ENCODE measurements at places on chromosomes 6 and 20. TPM values are rescaled to one million over a fixed set of nuclear protein-coding genes. Genes with fewer than 3 reads are reported as not detected.

- no peak for DNase-seq
These were observed 69.1 kb upstream of the BTN3A2 start for GRCh38 chr6:26295691-26296555.

DNA sequence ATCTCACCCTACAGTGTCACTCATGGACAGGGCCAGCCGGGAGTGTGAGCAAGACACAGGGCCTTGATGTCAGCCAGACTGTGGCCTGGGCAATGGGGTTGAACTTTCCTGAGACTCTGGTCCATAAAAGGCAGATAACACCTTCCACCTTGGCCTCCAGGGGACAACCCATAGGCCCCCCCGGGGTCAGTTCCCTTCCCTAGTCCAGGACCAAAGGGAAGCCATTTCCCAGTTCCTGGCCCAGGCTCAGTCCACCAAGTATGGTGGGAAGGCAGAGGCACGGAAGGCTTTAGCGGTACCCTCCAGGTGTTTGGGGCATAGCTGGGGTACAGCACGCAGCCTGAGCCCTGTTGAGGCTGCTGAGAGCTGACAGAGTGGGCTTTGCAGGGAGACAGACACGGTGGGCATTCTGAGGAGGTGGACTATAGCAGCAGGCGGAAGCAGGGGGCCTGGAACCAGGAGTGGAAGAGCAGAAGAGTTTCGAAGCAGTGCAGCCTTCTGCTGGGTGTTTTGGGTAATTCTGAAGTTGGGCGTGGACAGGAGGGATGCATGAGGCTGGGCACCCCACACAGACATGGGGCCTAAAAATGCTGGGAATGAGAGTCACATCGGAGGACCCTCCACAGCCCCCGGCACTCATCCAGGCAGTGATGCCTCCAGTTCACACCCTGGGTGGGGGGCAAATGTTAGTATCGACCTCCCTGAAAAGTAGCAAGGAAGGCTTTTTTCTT is 43.9 kb upstream of the CD93 start:
- no peak for DNase-seq

DNA sequence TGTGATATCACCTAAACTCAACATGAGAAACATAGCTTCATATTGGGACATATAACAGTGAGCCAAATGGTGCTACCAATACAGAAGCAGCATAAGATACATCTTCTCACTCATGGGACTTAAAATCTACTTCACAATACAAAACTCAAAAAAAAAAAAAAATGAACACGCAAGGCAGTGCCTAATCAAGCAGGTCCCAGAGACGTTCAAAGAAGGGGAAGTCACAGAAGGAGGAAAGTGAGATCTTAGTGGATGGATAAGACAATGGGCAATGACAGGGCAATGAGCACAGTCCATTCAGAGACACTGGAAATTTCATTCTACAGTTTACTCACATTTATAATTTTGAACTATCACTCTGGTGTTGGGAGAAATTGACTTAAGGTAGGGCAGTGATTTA is 88.3 kb downstream of the FAM50B start:
- no peak for DNase-seq

GRCh38 chr20:34445177-34446065 is 70.8 kb upstream of the DYNLRB1 start:
- DNase-seq: no peak

DNA sequence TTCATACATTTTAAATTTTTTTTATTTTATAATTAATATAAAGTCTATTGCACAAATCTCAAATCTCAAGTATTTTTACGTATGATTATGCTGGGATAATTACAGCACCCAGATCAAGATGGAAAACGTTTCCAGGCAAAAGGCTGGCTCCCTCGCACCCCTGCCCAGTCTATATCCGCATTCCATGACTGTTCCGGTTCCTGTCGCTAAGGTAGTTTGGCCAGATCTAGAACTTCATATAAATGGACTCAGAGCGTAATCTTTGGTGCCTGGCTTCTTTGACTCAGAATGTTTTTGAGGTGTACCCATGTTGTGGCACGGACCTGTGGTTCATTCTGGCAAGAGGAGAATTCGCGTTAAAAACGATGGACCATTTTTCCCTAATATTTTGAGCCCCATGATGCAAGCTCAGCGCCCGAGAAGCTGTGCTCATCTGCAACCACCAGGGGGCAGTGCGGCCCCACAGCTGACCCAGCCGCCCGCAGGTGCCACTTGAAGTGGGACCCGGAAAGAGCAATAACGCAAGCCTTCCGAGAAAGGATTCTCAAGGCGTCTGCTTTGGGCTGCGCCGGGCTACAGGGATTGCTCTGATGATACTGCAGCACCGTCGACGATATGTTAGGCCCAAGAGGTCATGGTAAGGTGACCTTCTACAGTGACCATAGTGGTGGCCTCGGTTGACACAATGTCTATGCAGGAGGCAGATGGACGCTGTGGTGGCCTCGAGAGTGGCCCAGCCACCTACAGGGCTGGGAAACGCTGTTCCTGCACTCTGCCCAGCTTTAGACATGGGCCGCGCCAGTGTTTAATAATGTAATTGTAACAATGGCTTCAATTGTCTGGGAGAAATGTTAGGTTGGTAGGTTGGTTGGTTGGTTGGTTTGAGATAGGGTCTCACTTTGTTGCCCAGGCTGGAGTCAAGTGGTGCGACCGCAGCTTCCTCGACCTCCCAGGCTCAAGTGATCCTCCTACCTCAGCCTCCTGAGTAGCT is 160.1 kb downstream of the ZMYND8 start:
- no peak for DNase-seq

PBX2 gene
- 59.2 TPM for polyA plus RNA-seq

HLA-DQA2 gene
- polyA plus RNA-seq: not detected

PRR18 gene
- not detected for polyA plus RNA-seq

HCRTR2 gene
- not detected for polyA plus RNA-seq

DCBLD1 gene
- polyA plus RNA-seq: 14.9 TPM
